ENCODE measurements at places on chromosomes 6 and 20.

DNA sequence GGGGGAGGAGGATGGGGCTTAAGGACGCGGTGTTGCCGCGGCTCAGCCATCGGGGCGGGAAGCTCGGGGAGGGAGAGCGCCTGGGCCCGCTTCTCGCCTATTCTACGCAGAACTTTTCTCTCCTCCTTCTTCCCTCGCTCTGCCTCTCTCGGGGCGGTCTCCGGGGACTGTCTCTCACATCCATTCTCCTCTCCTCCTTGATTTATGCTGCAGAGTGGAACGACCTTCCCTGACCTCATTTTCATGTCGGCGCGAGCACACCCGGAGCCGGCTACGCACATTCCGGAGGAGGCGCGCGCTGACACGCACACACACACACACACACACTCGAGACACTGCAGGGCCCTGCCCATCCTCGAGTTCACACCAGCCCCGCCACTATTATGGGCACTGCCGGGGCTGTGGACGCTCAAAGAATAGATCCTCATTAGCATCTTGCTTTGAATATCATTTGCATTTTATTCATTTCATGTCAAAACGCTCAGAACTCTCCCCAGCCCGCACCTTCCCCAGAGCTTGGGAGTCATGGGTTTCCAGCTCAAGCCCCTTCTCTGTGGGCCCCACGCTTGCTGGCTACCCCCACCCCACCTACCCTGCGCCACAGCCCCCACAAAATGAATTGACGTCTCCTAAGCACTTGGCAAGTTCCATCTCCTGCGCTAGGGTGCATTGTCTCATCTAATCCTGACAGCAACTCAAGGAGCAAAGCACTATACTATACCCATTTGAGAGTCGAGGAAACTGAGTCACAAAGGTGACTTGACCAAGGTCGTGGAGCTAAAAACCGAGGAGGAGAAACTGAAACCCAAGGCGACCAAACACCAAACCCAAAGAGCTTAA lies 36.8 kb downstream of the NCR2 start:
- DNase-seq: peak; percentile 1

GRCh38 chr20:6483727-6484126 lies 283.8 kb upstream of the BMP2 start:
- no peak for DNase-seq

DNA sequence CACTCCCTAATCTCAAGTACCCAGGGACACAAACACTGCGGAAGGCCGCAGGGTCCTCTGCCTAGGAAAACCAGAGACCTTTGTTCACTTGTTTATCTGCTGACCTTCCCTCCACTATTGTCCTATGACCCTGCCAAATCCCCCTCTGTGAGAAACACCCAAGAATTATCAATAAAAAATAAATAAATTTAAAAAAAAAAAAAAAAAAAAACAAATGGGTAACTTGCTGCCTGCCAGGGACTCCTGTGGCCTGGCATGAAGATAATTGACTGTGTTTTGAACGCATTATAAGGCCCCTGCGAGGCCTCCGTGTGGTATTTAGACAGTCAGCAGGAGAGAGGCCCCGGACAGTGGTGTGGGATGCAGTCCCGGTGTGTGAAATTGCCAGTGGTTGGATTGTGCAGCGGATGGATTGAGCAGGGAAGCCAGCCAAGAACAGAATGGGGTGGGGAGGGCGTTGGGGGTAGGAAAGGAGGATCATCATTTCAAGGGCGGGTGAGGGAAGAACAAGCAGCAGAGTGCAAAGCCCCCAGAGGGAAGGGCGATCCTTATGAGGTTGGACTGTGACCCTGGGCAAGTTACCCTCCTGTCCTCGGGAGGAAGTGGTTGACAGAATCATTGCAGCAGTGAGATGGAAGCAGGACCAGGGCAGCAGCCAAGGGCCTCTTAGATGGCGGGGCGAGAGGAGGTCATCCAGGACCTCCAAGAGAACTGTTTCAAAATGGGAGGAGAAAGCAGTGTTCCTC lies 43.3 kb downstream of the PPARD start:
- DNase-seq: no peak

DNA sequence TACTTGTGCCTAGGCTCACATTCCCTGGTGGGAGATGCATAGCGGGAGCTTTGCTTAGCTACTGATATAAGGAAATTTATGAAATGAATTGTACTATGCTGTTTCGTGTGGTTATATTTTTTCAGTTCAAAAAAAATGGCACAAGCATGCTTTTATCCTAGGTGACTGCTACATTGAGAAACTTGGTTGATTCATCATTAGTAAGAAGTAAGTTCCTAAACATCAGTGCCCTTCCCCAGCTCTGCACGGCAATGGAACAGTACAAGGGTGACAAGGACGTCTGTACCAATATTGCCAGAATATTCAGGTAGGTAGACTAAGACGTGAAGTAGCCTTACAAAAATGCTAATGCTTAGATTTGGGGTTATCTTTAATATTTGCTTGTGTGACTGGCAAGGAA lies 79.7 kb downstream of the ARMC2 start:
- no peak for DNase-seq

DNA sequence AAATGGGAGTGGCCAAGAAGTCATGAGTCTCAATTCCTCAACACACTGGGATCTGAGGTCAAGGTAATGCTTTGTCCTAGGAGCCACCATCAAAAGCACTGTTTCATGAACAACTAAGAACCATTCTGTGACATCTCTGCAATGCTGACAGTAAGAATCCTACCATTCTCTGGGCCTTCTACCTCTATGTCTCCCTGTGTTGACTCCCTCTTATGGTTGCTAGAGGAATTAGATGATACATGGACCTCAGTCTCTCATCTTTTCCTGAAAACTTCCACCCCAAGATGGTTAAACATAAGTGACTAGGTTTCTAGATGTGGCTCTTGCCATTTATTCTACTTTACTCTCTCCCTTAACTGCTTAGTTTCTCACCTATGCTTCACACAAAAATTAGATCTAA lies 9.1 kb downstream of the MTRF1L start:
- DNase-seq: no peak

GRCh38 chr6:166019214-166019613 lies 148.4 kb downstream of the TBXT start:
- no peak for DNase-seq

DNA sequence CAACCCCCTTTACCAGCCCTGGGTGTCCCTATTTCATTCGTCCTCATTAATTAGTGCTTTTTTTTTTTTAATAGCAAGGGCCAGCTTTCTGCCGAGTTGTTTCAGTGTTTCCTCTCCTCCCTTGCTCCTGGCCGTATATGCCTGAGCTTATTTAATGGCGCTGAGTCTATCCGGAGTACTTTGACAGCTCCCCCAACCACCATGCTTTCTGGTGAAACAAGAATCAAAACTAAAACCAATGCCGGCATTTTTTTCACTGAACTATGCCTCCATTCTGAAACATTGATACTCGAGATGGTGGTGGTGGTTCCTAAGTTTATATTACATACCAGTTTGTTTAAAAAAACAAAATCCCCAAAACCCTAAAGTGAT lies 1.2 kb downstream of the DCBLD1 start:
- DNase-seq: no peak

GRCh38 chr6:19608546-19608945 lies 228.6 kb upstream of the ID4 start:
- no peak for DNase-seq

- no peak for DNase-seq
These were observed 172.9 kb upstream of the MCHR2 start for GRCh38 chr6:100166956-100167355.

DNA sequence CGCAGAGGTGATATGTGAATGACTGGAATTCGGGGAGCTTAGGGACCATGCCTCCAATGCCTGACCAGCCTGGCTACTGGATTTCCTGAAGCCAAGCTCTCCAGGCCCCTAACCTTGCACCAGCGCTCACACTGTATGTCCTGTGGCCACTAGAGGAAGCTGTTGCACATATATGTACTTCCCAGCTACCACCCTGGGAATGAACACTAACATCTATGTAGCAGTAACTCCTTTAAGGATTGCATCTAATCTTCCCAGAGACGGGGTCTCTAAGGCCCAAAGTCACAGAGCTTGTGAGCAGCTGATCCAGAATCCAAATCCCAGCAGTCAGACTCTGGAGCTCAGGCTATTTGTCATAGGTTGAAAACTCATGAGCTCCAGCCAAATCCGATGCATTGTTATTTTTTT lies 20.4 kb upstream of the BPIFB1 start:
- no peak for DNase-seq

DNA sequence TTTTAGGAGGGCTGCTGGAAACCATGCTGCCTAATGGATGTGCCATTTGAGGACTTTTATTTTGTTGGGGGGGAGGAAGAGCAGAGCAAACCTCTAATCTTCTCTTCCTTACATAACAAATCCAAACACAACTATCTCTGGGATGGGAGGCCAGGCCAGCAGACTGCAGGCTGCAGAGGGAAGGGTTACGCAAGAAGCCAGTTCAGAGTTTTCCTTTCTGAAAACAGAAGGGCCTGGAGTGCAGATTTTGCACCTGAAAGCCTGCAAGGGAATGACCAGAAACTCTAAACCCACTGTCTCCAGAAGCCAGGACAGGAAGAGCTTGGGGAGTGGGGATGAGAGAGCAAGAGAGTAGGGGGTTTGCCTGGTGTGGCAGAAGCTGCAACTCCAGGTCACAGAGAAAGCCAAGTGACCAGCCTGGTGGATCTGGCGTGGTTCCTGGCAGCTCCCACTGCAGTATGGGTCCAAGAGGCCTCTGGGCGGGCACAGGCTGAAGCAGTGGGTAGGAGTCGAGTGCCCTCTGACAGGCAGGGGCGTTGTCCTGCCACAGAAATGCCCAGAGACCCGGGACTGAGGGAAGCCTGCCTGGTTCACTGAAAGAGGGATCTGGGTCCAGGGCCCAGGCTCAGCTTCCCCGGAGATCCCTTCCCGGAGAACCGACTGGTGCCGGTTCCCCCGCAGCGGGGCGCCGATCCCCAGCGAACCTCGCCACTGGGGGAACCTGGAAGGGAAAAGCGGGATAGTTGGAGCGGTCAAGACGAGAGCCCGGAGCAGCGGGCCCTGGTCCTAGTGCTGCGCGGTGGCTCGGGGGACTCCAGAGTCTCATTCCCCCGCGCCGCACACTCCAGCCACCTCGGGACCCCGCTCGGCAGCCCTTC lies 6.7 kb downstream of the MAFB start:
- DNase-seq: no peak

- no peak for DNase-seq
These were observed 845.9 kb downstream of the EYS start for GRCh38 chr6:64861039-64861651.

DNA sequence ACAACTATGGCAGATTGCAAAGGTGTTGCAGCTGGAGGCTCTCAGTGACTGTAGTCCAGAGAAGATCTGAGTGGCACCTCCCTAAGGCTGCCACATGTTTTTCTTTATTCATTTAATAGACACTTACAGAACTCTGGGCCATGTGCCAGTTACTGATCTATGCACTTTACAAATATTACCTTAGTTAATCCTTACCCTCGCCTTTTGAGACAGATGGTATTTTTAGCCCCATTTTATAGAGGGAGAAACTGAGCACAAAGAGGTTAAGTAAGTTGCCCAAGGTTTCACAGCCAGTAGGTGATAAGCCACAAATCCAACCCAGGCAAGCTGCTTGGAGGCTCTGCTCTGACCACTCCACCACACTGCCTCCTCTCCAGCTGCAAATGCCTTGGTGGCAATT lies 6.5 kb upstream of the SCRT2 start:
- no peak for DNase-seq

DNA sequence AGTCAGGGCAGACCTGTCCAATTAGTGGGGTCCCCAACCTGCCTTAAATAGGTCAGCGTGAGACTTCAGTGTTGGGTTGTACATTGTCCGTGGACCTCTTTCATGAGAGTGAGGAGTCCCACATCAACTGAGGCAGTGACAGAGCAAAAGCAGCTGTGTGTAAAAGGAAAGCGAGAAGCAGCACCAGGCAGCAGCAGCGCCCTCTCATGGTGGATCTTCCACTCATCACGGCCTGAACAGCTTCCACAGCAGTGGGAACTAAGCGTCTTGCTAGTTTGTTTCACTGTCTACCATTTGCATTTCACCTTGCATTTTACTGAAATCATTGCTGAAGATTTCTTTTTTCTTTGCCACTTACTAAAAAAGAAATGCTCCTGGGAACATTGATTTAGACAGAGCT lies 333.8 kb downstream of the PKHD1 start:
- DNase-seq: no peak

DNA sequence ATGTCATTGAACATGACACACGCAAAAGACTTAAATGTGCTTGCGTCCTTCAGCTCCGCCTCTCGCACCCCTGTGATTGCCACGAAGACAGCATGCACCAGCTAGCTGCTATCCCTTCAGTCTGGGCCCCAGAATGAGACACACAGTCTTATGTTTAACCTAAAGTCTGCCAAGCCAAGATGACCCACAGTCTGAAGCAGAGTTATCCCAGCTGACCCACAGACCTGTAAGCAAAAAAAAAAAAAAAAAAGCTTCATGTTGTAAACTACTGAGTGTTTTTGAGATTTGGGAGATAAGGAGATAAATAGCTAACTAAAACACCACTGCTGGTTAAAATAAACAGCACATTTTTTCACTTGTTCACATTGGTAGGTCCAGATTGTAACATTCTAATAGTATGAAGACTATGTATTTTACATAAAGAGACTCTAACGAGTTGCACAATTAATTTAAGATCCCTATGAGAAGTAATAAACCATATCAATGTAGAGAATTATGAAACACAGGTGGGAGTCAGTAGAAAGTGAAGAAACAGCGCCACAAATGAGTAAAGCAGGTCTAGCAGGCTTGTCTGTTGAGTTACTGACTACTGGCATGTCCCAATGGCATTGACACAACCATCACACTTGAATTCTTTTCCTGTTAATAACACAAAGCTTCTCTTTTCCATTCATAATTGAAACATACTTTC lies 47.4 kb upstream of the CCDC28A start:
- DNase-seq: no peak

- DNase-seq: peak; percentile 36
These were observed 214.9 kb downstream of the LY86 start for GRCh38 chr6:6803180-6803977.

- DNase-seq: no peak
These were observed at the start of gene TREM1 for GRCh38 chr6:41286544-41287346. TREM1 (minus strand) TSS chr6:41286682; CDS start chr6:41286655, 27 bp downstream.
